ENCODE measurements at places on chromosomes 11 and 22.

DNA sequence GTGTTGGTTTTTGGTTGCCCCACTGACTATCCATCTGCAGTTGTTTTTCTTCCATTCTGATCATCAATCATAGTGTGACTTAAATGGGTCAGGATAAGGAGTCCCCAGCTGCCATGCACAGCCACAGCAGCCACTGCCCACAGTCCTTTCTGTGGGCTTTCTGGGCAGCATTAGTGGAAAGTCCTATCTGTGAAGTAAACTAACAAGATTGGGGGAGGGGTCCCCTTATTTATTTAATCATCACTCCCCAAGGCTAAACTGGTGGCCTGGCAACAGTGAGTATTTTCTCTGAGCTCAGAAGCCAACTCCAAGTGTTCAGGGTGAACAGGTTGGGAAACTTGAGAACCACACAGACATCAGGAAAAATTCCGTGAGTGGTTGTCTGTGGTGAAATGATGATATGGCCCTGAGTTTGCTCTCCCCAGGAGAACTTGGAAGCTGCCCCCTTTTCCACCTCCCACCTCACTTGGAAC is 145.0 kb downstream of the CCDC34 start:
- no peak for DNase-seq

- DNase-seq: no peak
Observed at GRCh38 chr11:35602979-35603378, 15.3 kb upstream of the FJX1 start.

- no peak for DNase-seq
Observed at GRCh38 chr11:45412051-45412471, 125.9 kb upstream of the SYT13 start.

- DNase-seq: no peak
Observed at GRCh38 chr11:72179804-72180396, 12.0 kb upstream of the FOLR1 start.

DNA sequence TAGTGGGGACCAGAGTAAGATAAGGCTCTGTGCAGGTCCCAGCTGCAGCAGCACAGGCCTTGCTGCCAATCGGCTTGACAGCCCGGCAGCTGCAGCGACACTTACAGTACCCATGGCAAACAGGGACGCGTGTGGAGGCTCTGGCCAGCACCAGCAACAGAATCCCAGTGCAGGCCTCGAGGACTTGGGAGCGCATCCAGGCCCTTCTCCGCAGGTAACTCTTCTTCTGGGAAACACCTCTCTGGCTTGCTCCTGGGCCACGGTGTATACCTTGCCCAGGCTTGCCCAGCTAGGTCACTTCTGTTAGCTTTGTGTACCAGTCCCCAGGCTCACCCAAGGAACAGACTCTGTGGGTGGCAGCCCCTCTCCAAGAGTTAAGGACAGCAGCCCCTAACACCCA is 126.7 kb downstream of the CTTN start:
- no peak for DNase-seq

GRCh38 chr11:90468923-90469322 is 246.1 kb upstream of the CHORDC1 start:
- no peak for DNase-seq

DNA sequence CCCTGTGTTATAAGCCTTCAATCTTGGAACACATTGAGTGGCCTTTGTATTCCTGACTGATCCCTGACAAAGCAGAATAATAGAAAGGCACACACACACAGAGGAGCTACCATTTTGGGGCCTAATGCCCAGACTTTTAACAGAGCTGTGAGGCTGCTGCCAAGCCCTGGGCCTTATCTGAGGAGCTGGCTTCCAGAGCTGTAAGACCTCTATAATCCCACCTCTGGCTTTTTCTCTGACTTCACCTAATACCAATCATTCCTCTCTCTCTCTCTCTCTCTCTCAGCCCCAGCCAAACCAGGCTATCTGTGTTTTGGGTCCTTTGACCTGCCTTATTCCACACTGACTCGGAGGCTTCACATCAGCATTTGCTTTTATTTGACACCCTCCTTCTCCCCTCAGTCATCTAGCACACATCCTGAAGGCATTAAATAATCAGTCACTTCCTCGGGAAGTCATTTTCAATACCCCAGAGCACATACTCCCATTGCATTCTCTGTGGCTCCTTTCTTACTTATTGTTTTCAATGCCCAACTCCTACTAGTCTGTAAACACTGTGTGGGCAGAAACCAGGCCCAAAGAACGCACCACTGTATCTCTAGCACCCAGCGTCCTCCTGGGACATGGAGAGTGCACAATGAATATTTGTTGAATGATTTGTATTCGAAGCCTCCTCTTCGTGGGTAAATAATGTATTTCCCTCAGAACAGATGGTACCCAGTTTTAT is 21.2 kb upstream of the TRIM44 start:
- no peak for DNase-seq

DNA sequence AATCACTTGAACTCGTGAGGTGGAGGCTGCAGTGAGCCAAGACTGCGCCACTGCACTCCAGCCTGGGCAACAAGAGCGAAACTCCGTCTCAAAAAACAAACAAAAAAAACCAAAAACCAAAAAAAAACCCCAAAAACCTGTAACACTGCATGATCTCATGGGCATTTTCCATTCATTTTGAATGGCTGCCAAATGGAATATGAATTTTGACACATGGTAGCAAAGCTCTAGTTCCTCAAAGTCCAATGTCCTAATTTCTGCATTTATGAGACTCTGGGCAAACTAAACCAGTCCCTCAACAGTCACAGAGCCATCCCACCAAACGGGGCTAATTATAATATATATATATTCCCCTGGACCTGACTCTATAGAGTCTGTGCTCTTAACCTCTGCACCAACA is 61.8 kb downstream of the SGSM3 start:
- DNase-seq: no peak
